ENCODE measurements at places on chromosomes 2 and 18.

DNA sequence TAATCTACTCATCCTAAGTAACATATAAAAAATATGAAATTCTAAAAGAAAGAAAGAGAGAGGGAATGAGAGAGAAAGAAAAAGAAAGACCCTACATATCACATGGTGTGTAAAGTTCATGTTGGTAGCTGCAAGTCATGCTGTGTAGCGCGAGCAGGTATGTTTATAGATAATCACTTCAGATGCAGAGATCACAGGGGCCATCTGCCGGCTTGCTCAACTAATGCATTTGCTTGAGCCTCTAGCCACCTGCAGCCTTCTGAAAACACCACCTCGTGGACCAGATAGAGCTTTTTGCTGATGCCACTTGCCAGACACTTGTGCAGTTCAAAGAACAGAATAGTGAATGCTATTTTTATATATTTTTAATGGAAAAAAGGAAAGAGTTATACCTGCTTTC, 37.6 kb downstream of the CDH7 start:
- no peak for DNase-seq

GRCh38 chr2:54274781-54275242, 18.8 kb upstream of the TSPYL6 start:
- no peak for DNase-seq

DNA sequence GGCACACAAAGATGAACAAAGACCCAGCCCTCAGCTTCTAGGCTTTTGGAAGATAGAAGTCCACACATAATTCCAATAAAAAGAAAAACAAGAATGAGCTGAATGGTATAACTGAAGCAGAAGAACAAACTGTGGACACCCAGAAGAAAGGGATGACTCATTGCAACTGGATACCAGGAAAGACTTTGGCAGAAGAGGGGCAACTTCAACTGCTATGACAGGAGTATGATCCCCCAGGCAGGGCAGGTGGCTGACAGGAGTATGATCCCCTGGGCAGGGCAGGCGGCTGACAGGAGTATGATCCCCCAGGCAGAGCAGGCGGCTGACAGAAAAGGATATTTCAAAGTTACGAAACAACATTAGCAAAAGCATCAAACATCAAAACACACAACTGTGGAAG, 21.6 kb downstream of the PID1 start:
- DNase-seq, result no peak

DNA sequence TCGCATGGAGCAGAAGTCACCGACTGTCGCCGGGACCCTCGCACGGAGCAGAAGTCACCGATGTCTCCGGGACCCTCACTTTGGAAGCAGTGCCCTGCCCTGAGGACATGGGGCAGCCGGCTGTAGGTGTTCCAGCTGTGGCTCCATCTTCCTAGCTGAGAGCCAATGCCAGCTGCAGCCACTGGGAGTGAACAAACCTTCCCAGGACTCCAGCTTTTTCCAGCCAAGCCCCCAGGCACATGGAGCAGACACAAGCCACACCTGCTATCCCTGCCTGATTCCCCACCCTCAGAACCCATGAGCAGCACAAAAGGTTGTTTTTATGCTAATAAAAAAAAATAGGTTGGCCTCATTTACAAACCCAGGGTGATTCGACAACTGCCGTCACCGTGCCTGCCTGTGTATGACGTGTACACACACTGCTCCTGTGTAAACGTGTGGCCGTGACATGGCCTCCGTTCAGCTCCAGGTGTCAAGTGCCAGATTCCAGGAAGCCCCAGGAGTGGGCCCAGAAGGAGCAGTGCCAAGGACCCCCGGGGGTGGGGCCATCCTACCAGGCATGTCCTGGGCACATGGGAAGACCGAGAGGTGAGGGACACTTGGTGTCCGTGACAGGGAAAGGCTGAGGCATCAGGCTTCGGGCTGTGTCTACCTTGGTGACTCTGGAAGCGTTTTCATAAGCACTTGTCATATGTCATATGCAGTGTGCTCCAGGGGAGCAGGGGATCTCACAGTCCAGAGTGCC, 91.5 kb downstream of the EIPR1 start:
- no peak for DNase-seq

DNA sequence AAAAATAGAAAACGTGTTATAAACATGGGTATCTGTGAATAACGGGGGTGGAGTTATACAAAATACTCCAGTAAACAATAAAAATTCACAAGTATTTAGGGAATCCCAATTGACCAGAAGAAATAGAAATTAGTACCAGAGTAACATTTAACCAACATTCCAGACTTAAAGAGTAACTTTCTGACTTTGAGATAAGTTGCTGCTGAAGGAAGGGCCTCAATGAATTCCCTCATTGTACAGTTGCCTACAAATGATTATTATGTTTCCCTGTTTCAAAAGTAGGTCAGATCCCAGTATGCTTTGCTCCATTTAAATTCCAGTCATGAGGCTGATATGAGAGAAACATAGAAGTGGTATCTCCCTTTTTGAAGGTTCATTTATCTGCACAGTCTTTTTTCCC, 88.3 kb upstream of the KCNH7 start:
- no peak for DNase-seq

DNA sequence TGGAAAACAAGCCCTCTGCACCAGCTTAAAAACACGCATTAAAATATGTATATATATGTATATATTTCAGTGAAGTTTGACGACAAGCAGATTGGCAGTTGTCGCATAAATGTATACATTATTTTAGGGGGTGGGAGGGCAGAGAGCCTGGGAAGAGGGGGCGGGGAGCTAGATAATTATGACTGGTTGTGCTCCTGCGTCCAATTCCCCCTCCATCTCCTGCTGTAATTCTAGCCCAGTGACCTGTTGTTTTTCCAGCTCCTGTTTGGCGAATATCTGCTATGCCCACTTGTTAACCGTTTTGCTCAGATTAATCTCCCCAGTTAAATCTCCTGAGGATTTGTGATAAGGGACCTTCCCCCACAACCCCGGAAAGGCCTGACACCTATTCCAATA, 656 bp downstream of the UNC80 start:
- no peak for DNase-seq

DNA sequence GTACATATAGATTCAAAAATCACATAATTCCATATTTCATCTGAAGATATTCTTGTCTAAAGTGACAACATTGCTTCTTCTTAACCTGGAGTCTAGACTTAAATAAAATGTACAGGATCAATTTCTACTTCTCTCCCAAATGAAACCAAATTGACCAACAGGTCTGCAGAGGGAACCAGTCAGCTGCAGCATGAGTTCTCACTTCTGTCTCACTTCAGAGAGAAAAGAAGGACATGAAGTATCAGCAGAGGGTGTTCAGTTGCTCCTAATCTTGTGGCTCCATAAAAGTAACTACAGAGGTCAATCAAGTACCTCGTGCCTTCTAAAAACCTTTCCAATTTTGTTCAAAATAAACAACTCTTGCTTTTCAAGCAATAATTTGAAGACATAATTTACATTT, 47.2 kb upstream of the MAP2 start:
- DNase-seq, result no peak

DNA sequence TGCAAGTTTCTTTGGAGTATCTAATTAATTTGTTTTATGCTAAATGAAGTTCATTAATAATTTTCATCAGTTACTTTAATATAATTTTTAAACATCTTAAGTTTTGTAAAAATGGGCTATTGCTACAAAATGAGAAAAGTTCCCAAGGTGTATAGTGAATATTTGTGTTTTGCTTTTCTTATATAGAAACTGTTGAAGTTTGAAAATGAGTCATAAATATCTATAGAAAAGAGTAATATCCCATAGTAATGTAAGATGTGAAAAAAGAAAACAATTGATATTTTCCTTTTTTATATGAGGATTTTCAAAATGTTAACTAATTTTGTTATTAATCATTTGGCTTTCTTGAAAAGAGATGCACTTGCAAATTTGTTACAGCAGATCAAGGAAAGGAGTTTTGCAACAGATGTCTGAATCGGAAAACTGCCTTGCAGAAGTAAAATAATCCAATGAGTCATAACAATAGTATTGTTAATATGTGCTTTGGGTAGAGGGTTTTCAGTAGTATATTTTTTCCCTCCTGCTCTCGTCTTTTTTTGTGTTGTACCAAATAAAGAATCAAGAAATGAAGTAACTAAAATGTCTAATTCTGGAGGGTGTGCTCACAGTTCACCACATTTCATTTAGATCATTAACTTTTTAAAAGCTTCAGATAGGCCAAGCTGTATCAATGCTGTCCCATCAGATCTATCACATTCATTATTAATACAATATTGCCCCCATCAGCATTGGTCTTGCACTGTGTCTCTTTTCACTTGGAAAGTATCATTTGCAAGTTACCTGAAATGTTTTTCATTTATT, 15.5 kb downstream of the DUSP19 start:
- no peak for DNase-seq

DNA sequence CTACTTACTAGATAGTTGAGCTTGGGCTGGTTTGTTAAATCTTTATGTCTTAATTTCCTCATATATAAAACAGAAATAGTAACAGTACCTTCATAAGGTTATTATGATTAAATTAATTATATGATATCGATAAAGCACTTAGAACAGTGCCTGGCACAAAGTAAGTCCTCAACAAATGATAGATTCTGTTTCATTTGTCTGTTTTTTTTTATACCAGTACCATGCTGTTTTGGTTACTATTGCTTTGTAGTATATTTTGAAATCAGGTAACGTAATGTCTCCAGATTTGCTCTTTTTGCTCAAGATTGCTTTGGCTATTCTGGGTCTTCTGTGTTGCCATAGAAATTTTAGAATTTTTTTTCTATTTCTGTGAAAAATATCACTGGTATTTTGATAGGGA, 66.3 kb downstream of the DYM start:
- DNase-seq, result no peak

GRCh38 chr2:3326871-3327270, 50.7 kb downstream of the EIPR1 start:
- DNase-seq, result no peak

GRCh38 chr18:29084120-29084519, 907.2 kb upstream of the CDH2 start:
- no peak for DNase-seq

- no peak for DNase-seq
Measured at GRCh38 chr18:26705757-26706156, 157.4 kb upstream of the KCTD1 start.

- DNase-seq, result peak; percentile 5
Measured at GRCh38 chr2:174729797-174730697, 34.2 kb downstream of the CHRNA1 start.

DNA sequence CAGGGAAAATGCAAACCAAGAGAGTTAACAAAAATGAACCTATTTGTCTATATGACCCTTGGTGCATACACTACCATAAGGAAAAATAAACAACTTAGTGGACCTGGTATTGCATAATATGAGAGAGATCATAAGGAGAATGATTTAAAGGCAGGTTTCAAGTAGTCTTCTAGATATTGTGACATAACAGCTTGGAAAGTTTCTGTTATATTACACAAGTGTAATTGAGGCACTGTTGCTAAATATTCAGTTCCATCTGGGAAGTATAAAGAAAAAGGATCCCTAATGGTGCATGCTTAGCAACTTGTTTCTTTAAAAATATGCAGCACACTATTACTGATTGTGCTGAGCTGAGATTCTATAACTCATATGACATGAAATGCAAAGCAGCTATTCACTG, 252.2 kb upstream of the SPHKAP start:
- no peak for DNase-seq

DNA sequence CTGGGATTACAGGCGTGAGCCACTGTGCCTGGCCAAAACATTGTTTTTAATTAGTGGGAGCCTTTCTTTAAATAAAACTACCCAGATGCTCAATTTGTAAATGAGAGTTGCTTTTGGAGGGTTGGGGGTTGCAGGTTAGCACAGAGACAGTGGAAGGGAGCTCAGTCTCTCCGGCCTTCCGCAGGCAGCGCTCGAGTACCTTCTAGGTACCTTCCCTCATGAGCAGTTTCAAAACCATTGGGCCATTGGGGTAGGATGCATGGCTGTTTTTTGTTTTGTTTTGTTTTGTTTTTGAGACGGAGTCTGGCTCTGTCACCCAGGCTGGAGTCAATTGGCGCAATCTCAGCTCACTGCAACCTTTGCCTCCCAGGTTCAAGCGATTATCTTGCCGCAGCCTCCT, 19.0 kb downstream of the SLC66A3 start:
- no peak for DNase-seq

DNA sequence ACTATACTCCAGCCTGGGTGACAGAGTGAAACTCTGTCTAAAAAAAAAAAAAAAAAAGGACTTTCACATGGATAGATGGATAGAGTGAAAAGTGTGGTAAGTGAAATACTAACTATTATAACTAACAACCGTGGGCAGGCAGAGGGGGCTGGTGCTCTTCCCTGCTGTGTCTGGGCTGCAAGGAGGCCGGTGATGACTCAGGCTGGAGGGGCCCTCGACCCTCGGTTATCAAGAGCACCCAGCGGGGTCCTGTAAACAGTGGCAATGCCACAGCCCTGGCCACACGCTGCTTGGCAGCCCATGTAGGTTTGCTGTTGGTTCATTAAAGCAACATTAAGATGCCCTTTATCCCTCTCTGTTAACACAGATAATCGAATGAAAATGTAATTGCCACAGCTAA, 184.8 kb upstream of the RAB12 start:
- no peak for DNase-seq

DNA sequence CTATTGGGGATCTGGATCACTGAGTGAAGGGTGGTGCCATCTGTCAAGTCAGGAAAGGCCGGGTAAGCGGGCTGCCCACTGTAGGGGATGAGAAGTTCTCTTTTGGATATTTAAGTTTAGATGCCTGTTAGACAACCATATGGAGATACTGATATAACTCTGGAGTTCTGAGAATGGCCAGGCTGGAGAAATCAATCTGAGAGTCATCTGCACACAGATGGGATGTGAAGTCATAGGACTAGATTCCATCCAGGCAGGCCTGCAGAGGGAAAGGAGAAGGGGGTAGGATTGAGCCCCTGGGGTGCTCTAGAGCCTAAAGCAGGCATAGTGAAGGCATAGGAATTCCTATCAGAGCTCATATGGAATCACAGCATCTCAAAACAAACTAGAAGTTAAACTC, 30.1 kb downstream of the SPRED2 start:
- DNase-seq, result no peak

GRCh38 chr18:44325903-44326635, 354.6 kb upstream of the SETBP1 start:
- no peak for DNase-seq

DNA sequence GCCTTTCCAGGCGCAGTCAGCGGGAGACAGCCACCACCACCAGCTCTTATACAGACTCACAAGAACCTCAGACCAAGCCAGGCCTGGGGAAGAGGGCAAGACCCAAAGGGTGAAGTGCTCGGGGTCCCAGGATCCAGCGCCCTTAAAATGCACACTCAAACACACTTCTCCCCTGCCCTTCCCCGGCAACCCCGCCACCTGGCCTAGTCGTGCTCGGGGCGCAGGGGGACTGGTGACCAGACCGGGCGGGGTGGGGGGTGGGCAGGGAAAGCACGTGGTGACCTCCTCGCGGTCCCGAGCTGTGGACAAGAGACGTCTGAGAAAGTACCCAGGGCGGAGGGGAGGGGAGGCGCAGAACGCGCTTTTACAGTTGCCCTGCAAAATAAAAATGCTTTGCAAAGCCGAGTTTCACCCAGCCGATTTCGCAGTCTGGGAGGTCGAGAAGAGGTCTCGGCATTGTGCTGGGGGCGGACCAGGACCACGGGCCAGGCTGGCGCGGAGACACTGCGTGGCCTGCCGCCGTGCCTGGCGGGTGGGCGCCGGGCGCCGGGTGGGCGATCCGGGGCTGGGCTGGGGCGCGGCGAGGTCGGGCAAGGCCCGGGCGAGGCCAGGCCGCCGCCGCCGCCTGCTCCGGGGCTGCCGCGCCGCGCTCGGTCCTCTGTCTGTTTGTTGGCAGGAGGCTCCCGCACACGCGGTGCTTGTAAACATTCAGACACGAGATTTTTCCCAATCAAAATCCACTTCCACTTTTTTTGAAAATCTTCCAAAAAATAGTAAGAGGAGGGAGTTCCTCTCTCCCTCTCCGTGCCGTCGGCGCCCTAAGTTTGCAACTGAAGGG, 2.0 kb downstream of the BCL11A start:
- DNase-seq, result no peak

GRCh38 chr18:50195689-50196088, 742 bp upstream of the MYO5B start:
- DNase-seq, result no peak

Measured in nucleus accumbens (tissue), 56 donors.